ENCODE measurements at places on chromosomes 4 and X.

GRCh38 chr4:78809928-78810835, 34.0 kb downstream of the BMP2K start:
- DNase-seq: no peak

DNA sequence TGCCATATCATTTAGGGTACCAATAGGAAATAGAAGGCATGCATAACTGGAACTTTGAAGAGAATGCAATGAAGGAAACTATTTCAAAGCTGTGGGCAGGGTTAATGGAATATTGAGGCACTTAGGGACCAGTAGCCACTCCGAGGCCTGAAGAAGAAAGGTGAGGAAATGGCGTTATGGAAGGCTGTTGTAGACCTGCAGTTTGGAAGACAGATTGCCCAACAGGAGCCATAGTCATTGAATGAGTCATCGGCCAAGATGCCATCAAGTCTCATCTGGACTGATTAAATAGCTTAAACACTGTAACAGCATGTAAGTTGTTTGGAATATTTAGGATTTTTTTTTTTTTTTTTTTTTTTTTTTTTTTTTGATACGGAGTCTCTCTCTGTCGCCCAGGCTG, 11.6 kb downstream of the CXCL13 start:
- no peak for DNase-seq

- no peak for DNase-seq
These were observed 213.4 kb upstream of the RASGEF1B start for GRCh38 chr4:81685104-81685503.

- no peak for DNase-seq
These were observed 1.7 kb downstream of the SLAIN2 start for GRCh38 chr4:48343035-48343434.

GRCh38 chr4:184699941-184700340, 34.0 kb downstream of the CENPU start:
- no peak for DNase-seq

DNA sequence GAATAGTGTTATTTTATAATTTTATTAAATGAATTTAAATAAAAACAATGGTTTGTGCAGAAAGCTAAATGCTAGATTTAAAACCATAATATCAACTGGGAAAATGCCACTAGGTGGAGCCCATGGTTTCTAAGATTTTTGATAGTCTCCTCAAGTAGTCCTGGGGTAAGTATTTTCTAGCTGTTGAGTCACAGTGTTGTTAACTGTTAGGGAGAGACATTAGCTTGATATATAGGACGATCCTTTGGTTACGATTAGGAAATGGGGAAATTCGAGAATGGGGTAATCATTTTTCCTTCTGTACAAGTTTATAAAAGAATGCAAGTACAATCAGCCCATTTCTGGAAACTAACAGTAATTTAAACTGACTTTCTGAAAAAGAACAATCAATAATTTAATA, 378.4 kb downstream of the ANKRD50 start:
- no peak for DNase-seq

DNA sequence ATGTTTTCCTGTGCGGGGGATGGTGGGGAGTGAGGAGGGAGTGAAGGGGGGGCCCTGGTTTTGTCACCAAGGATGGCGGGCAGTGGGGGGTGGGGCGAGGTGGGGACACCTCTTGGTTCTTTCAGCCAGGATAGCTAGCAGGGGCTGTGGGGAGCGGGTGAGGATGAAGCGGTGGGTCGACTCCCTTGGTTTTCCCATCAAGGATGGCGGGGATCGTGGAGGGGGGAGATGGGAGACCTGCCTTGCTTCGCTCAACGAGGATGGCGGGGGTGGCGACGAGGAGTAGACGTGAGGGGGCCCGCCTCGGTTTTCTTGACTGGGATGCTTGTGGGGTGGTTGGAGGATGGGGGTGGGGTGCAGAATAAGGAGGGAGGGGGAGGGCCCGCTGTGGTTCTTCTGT, 643 bp downstream of the FHL1 start:
- no peak for DNase-seq

GRCh38 chr4:95118497-95118896, 360.7 kb downstream of the BMPR1B start:
- no peak for DNase-seq

DNA sequence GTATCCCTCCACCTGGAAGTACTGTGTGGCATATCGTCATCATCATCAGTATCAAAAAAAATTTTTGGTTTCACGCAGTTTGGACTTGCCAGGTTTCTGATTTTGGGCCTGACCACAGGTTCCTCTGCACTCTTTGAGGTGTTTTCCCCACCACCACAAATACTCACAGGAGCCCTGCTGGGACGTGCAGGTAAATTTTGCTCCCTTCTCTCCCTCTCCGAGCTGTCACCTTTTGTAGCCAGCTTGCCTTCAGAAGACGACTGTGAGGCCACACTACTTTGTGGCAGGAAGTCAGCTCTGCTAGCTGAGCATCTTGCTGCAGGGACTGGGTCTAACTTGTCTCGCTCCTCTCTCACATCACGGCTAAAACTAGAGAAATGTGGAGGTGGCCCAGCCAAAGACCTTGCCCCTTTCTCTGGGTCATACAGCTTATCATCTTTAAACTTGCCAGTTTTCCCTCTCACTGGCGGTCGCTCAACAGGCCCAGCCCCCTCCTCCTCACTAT, 2.8 kb downstream of the PJA1 start:
- no peak for DNase-seq

DNA sequence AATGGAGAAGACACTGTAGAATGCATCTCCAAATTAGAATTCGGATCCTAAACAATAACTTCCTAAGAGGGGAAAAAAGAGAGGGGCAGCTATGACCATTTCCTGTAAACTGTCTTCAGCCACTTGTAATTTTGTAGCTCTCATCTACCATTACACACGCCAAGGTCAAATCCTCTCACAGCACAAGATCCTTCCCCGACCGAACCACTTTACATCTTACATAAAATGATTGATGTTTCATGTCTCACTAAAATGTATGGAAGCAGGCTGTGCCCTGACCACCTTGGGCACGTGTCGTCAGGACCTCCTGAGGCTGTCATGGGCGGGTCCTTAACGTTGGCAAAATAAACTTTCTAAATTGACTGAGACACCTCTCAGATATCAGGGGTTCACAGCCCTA, 24.1 kb upstream of the PBDC1 start:
- peak; percentile 2 for DNase-seq

DNA sequence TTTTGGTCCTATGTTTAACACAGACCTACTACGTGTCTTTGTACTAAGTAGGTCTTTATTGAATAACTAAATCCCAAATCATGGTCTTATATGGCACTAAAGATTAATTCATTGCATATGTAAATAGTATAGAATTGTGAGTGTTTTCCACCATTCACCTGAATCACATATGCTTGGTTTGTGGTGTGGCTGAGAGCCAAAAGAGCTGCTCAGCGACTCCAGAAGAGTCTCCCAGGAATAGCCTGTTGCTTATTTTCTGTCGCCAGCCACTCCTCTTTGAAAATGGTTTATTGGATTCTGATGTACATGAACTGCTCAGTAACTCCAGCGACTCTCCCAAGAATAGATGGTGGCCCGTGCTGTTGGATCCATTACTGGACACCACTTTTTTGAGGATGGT, 184.5 kb downstream of the CLCN4 start:
- no peak for DNase-seq
